CD4-positive, alpha-beta T cell treated with Interleukin-6 at 100 ng/mL for 8 hours (primary cell): ENCODE measurements at places on chromosomes 4 and X.

- no peak for DNase-seq
Observed at GRCh38 chr4:1409491-1410425, 3.5 kb upstream of the NKX1-1 start.

DNA sequence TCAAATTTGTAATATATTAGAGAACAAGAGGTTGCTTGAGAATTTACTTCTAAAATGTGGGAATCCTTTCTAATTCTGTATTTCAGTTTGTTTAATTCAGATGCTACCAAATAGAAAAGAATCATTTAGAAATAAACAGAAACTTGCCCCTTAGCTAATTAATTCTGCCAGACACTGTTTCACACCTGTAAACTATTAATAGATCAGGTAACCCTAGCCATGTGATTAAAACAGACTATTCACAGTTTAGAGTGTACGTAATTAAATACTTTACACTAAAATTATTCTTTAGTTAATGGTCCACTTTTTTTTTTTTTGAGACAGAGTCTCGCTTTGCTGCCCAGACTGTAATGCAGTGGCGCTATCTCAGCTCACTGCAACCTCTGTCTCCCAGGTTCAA, 124.0 kb downstream of the PTPN13 start:
- no peak for DNase-seq

DNA sequence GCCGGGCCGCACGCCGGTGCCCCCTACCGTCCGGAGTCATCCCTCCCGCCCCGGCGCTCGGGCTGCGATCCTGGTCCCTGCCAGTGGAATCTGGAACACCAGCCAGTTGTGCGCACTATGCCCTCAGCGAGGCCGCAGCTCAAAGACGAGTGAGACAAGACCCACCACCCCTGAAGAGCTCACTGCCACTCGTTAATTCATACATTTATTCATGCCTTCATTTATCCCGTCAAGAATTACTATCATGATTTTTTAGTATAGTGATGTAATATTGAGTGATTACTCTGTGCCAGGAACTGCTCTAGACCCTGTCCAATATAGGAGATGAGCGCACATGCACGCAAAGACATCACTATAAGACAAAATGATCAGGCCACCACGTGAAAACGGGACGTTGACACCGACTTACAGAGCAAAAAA, 247 bp upstream of the PPA2 start:
- DNase-seq = peak; percentile 76

- no peak for DNase-seq
Observed at GRCh38 chrX:16754019-16754418, 32.2 kb upstream of the TXLNG start.

- no peak for DNase-seq
Observed at GRCh38 chr4:101355767-101356702, 8.7 kb upstream of the PPP3CA start.

- no peak for DNase-seq
Observed at GRCh38 chrX:52852110-52852860, 15.6 kb downstream of the XAGE3 start.

- DNase-seq = no peak
Observed at GRCh38 chrX:130770615-130771014, 132.4 kb downstream of the ENOX2 start.

DNA sequence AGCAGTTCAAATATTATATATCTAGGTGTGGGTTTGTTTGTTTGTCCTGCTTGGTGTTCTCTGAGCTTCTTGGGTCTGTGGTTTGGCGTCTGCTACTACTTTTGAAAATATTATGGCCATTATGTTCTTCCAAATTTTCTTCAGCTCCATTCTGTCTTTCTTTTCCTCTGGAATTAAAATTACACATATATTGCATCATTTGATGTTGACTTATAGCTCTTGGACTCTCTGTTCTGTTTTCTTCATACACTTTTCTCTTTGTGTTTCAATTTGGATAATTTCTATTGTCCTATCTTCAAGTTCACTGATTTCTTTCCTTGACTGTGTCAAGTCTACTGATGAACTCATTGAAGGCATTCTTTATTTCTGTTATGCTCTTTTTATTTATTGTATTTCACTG, 65.2 kb upstream of the ZNF81 start:
- DNase-seq = no peak

GRCh38 chrX:154017766-154018517, 1.8 kb downstream of the IRAK1 start:
- no peak for DNase-seq

GRCh38 chr4:48746608-48747362, 33.3 kb downstream of the FRYL start:
- DNase-seq = no peak

GRCh38 chrX:101931136-101931487, 715 bp downstream of the ZMAT1 start:
- DNase-seq = no peak

DNA sequence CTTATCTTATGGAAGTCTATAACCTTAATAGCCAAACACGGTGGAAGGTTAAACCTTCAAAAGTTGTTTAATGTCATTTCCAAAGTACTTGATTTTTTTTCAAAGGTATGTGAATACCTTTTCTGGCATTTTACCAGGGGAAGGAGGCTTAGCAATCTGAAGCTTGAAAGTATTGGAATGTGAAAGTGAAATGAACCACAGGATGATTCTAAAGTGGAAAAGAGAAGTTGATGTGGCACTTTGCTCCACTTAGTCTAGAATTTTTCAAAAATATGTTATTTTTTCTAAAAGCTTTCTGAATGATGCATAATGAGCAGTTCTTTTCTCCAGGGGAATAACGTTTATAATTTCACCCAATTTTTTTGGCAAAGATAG, 19.2 kb downstream of the PI4K2B start:
- no peak for DNase-seq

DNA sequence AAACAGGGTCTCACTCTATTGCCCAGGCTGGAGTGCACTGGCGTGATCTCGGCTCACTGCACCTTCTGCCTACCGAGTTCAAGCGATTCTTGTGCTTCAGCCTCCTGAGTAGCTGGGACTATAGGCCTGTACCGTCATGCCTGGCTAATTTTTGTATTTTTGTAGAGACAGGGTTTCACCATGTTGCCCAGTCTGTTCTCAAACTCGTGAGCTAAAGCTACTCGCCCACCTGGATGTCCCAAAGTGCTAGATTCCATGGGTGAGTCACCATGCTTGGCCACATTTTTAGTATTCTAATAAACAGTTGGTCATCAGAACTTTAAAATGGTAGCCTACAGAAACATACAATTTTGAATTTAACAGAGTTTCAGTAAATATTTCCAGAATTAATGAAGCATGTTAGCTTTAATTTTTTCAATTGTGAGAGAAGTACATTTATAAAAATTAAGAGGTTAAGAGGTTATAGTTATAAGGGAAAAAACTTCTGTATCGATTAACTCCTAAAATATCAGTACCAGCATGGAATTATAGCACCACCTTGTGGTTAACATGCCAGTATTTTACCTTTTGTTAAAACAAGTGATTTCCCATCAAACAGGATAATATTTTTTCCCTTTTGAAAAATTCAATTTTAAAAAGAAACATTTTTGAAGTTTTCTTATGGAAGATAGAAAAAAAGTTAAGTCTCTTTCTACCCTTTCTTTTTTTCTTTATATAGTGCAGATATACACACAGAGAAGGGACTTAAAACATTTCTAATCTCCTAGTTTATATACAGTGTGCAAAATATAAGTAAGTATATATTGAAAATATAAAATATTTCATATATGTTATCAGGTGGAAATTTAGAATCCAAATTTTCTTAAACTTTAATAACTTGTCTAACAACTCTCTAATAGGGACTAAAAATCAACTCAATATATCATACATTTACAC, 35.4 kb downstream of the CEP44 start:
- DNase-seq = peak; percentile 14

- no peak for DNase-seq
Observed at GRCh38 chr4:88757776-88758175, 60.1 kb upstream of the NAP1L5 start.

DNA sequence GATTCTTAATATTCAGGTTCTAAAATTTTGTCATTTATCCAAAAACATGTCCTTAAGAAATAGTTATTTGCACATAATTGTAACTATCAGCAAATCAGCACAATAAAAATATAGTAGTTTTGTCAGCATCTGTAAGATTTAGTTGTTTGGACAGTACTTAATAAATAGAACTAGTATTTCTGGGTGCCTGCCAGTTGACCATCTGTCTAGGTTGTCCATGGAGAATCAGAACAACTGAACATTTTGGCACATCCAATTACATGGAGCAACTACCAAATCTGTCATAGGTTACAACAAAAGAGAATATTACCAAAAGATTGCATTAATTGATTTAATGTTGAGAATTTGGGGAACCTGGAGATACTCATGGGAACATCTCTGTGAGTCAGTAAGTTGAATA, 305.5 kb upstream of the TACR3 start:
- no peak for DNase-seq

- no peak for DNase-seq
Observed at GRCh38 chrX:14758029-14758491, 114.8 kb downstream of the FANCB start.

- DNase-seq = no peak
Observed at GRCh38 chr4:11535333-11535732, 106.6 kb upstream of the HS3ST1 start.

GRCh38 chr4:109616243-109616642, 56.2 kb downstream of the MCUB start:
- no peak for DNase-seq

DNA sequence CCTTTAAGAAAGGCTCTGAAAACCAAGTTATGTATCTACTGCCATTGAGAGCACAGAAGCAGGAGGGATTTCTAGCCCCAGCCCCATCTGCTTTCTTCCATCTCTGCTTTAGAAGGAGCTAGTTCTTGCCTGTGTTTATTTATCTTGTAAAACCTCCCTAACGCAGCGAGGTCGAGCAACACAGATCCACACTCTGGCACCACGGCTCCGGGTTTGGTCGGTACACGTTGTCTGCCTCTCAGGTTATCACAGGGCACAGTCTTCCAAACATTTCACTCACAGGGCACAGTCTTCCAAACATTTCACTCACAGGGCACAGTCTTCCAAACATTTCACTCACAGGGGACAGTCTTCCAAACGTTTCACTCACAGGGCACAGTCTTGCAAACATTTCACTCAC, 69.7 kb upstream of the TLR3 start:
- DNase-seq = no peak

DNA sequence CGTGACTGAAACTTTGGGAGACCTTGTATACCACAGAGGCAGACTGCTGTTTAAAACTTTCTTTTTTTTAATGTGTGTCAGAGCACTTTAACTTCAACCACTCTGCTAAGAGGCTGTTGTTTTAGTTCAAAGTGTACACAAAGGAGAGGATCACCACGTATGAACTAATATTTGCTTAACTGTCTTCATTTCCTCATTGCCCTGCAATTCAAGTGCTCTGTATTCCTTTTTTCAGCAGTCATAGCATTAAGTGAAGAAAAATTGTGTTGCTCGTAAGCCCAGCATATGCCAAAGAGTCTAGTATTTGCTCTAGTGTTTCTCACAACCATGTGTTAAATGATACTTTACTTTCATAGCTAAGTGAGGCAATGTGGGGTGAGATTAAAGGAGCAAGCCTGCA, 63.0 kb upstream of the HHIP start:
- DNase-seq = no peak

- DNase-seq = no peak
Observed at GRCh38 chr4:114156371-114156770, 176.9 kb upstream of the ARSJ start.

GRCh38 chr4:158777423-158778155, 8.8 kb downstream of the FNIP2 start:
- DNase-seq = no peak

GRCh38 chr4:160319221-160319867, 1216.5 kb downstream of the RAPGEF2 start:
- no peak for DNase-seq

GRCh38 chrX:156003486-156004185, 6.1 kb downstream of the IL9R start:
- DNase-seq = no peak

GRCh38 chr4:17535906-17536305, 20.9 kb downstream of the CLRN2 start:
- no peak for DNase-seq

DNA sequence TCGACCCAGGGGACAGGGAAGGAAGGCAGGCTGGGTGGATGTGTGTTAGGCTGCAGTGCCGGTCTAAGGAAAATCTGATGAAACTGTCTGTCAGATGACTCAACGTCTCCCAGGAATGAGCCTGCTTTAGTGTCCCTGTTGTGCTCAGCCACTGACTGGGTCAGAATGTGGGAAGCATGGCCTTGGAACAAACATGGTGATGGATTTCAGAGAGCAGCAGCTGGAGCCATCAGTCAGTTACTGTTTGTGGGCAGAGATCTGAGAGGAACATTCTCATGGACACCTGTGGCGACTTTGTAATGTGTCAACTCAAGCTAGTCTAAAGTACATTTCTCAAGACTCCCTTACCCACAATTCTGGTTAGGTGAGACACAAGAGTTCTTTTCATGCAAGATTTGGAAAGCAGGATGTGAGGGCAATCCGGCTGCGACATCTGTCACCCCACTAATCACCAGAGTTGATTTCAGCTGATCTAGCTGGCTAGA, 63.2 kb downstream of the ANAPC10 start:
- DNase-seq = no peak

- no peak for DNase-seq
Observed at GRCh38 chr4:125551967-125552366, 237.2 kb downstream of the FAT4 start.

DNA sequence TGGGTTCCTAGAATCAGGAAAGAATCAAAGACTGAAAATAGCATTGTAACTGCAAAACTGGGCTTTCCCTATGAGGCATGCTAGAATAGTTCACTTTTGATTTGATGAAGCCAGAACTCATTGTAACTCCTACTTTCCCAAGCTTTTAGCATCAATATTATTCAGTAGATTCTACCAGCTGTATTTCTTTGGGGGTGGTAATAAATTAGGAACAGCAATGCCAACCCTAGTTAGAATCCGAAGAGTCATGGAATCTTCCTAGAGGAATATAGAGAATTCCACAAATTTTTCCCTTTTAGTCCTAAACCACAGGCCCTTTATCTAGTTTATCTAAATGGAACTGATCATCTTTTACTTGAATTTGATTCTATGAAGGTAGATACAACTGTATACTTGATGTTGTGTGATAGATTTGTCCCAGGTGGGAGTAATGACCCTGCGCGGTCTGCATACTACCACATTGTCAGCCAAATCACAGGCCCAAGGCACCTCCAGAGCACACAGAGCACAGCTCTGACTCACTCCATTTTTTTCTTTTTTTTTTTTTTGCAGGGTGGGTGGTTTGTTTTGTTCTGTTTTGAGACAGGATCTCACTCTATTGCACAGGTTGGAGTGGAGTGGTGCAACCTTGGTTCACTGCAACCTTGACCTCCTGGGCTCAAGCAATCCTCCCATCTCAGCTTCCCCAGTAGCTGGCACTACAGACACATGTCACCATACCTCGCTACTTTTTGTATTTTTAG, 66.6 kb downstream of the EDNRA start:
- DNase-seq = no peak

- no peak for DNase-seq
Observed at GRCh38 chr4:83618431-83618830, 82.5 kb downstream of the GPAT3 start.

GRCh38 chr4:101191302-101192098, 155.8 kb downstream of the PPP3CA start:
- no peak for DNase-seq

- DNase-seq = no peak
Observed at GRCh38 chr4:142420311-142421095, 425.6 kb downstream of the INPP4B start.

- DNase-seq = no peak
Observed at GRCh38 chr4:140116442-140117104, 37.4 kb downstream of the MAML3 start.
